ENCODE measurements at places on chromosomes 5 and 9.

DNA sequence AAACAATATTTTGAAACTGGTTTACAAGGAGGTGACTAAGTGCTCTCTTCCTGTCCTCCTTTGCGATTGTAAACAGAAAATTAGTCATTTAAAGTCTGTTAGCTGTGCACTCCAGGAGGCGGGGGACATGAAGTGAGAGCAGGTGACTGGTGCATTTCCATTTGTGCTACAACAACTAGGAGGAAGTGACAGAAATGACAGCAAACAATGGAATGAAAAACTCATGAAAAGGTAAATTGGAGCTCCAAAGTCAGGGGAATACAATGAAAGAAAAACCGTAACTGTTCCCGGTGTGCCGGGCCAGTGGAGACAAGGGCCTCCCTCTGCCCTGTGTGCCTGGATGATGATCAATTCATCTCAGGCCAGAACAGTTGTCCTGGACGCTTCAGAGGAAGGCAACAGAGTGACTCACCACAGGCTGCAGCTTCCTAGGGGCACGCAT is 439.9 kb downstream of the GADD45G start:
- peak; percentile 76 for DNase-seq

- DNase-seq = no peak
Measured at GRCh38 chr5:177354711-177355110, 3.0 kb upstream of the RGS14 start.

- DNase-seq = no peak
Measured at GRCh38 chr9:32414856-32415255, 30.4 kb downstream of the ACO1 start.

DNA sequence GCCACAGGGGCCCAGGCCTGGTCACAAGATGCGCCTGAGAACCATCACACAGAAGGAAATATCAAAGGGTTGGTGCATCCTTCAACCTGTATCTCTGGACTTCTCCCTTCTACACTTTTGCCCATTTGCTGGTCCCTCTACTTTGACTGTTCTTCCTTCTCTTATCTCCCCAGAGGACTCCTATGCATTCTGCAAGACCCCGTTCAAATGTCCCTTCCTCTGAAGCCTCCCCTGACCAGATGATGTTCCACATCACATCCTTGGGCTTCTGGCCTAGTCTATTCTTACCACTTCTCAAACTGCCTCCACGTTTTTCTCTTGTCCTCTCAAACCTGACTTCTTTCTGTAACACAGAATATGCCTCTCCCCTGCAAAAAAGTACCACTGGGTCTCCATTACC is 34.3 kb downstream of the STK10 start:
- DNase-seq = no peak

DNA sequence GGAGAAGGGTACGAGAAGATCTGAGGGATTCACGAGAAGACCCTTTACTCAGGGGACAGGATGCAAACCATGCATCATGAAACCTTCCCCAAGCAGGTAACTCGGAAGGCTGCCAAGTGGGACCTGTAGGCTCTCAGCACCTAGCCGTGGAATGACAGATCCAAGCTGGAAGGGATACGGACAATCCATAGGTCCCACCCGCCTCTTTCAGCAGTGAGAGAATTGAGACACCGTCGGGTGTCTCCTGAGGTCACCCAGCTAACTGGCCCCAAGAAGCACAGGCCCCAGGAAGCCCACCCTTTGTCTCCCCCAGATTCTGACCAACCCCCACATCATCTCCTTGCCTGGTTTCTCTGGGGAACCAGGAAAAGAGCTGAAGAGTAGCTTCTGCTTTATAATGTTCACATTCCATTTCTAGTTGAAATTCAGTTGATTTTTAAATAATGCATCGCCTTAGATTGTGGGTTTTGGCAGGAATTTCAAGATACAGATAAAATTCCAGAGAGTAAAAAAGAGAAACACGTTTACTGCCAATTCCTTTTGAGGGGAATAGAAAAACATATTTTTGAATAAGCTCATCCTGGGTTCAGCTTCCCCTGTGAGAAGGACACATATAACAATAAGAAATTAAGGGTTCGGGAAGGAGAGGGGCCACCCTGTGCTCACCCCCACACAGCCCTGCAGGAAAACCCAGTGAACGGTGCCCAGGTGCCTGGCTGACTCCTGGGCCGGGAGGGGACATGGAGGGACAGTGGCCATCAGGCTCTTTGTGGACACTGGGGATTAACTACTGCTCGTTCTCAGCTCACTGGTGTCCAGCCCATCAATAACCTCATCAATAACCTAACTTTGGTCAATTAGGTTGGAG is 51.1 kb downstream of the NSUN2 start:
- no peak for DNase-seq

GRCh38 chr5:545641-546375 is 21.6 kb upstream of the SLC9A3 start:
- DNase-seq = no peak

DNA sequence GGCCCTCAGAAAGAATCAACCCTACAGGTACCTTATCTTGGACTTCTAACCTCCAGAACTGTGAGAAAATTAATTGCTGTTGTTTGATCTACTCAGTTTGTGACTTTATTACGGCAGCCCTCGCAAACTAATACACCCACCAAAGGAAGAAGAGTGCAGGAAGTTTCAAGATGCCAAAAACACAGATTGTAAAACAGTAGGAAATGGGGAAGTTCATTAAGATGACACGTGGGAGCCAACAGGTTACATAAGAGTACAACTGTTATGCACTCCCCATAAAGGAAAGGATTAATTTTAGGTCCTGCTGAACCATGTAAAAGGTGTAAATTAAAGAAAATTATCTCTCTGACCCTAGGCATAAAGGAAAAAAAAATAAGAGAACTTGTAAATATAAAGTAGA is 294.3 kb downstream of the EPB41L4A start:
- DNase-seq = no peak

- DNase-seq = no peak
Measured at GRCh38 chr9:115226152-115226551, 108.2 kb upstream of the TNC start.

DNA sequence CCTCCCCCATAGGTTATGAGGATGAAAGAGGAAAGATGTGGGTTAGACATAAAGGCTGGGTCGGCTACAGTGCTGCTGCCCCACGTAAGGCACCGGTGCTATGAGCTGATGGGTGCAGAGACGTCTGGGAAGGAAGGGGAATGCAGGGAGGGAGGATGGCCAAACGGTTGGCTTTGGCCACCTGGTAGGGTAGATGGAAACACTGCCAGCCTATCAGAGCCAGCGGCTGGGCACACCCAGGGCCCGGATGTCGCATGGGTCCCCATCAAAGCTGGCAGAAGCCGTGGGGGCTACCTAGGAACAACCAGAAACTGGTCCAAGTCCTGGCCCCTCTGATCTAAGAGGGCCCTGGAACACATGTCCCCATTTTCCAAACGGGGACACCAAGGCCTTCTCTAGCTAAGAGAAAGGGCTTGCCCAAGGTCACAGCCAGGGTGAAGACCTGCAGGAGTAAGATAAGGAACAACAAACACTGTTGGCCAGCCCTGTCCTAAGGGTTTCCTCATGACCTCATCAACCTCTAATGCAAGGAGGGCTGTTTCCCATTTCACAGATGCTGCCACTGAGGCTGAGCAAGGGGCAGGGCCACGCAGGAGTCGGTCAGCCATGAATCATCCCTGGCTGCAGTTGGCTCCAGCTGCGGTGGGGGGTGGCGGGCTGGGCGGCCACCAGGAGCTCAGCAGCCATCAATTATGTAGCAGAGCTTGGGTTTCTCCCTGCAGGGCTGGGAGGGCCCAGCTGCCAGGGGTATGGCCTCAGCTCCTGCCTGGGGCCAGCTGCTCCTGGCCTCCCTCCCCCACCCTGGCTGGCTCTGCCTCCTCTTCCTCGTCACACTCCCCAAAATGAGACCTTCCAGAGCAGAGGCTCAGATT is 4.9 kb downstream of the SH3GLB2 start:
- DNase-seq = peak; percentile 75

GRCh38 chr5:42745426-42745825 is 11.2 kb upstream of the CCDC152 start:
- DNase-seq = peak; percentile 12

Measured in kidney tubule cell (primary cell).